CD4-positive, alpha-beta T cell treated with Interleukin-6 at 100 ng/mL for 8 hours (primary cell): ENCODE measurements at places on chromosomes 2 and 18.

DNA sequence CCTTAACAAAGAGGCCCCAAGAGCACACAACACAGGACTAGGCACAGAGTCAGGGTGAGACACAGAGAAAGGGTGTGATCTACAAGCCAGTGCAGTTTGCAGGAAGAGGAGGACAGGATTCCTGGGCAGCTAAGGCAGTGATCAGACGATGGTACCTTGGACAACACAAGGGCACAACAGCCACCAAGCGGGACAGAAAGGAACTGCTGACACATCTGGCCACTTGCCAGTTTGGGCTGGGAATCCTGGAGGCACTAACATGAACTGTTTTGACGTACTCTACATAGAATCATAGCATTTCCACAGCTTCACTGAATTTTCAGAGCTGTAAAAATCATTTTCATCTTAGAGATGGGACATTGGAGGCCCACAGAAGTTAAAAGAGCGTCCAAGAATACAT, 221.5 kb upstream of the SLC35G4 start:
- no peak for DNase-seq

- DNase-seq = no peak
Measured at GRCh38 chr2:232214053-232214452, 164.5 kb upstream of the ALPP start.

- no peak for DNase-seq
Measured at GRCh38 chr2:239236043-239236807, 164.6 kb downstream of the HDAC4 start.

DNA sequence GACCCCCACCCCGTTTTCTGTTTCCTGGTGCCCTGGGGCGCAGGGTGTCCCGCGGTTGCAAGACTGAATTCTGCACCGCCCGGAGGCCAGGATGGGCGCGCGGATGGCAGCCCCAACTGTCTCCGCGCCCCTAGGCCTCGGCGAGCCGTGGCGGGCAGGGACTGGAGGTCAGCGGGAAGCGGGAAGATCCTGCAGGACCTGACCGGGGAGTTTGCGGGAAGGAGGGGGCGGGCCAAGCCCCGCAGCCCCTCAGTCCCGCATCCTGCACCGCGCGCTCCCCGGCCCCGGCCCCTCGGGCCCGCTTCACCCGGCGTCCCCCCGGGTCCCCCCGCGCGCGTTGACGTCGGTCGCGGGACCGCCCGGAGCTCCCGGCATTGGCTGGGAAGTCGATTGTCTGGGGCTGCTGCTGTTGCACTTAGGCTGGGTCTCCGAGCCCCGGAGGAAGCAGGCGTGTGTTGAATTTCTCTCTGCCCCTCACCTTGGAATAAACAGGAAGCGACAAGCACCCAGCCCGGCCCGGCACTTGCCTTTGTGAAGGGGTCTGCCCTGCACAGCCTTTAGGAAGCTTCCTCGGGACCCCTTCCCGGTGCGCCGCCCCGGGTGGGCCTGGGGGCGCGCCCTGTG, at the start of gene LDLRAD4:
Gene LDLRAD4, plus strand, starts transcription at position 393 of the 624 bp plus-strand sequence.
- DNase-seq = peak; percentile 53

- no peak for DNase-seq
Measured at GRCh38 chr2:210428393-210429179, 48.0 kb downstream of the LANCL1 start.

- DNase-seq = no peak
Measured at GRCh38 chr2:239920693-239921365, 104.3 kb downstream of the NDUFA10 start.

- no peak for DNase-seq
Measured at GRCh38 chr2:144429396-144430112, 90.4 kb downstream of the ZEB2 start.

- no peak for DNase-seq
Measured at GRCh38 chr2:237326266-237327171, 87.4 kb downstream of the COL6A3 start.

- DNase-seq = no peak
Measured at GRCh38 chr2:235418918-235419317, 74.9 kb upstream of the AGAP1 start.

GRCh38 chr2:197427986-197428385, 6.8 kb downstream of the SF3B1 start:
- no peak for DNase-seq

DNA sequence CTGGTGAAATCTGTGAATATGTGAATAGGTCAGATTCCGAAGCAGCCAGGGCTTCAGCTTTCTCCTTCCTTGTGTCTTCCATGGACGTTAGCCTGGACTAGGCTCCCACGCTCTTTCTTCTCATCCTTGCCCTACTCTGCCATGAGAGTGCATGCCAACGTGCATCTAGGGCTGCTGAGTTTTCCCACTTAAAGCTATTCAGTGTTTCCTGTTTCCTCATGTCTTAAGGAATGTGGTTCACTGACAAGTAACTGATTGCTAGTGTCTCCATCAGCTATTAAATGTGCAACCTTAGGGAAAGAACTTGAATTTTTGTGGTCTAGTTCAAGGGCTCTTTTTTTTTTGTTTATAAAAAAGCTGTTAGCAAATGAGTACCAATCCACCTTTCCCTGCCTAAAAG, 642.3 kb upstream of the LINC00305 start:
- no peak for DNase-seq

DNA sequence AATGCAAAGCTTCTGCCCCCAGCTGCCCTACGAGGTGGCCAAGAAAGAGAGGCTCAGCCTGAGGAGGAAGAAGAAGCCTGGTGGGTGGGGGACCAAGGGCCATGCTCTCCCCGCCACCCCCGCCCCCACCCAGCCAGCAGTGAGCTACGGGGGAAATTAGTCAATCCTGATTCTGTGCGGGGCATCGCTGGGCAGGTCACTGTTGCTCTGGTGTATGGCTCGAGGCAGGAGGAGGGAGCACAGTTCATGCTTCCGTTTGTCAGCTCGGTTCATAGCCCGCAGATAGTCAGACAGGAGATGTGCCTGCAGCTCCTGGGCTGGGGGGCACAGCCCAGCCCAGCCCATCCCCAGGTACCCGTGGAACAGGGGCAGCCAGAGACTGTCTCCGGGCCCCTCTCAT, 17.1 kb downstream of the RAMP1 start:
- DNase-seq = no peak

- DNase-seq = no peak
Measured at GRCh38 chr18:32480581-32480980, 9.9 kb upstream of the GAREM1 start.

DNA sequence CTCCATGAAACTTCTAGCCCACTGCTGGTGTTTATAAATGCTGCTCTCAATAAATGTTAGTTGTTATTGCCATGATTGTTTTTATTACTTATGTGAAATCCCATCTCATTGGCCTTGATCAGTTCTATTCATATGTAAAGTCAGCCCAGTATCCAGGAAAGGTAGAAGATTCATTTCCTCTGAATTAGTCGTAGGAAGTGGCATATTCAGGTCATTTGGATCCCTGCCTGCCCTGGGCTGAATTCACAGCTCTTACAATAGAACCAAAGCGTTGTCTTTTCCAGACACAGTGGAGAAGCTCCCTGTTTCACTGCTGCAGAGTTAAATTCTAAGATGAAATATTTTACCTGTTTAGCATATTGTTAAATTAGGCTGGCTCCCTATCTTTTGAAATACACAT, 70.3 kb downstream of the MAIP1 start:
- DNase-seq = no peak

DNA sequence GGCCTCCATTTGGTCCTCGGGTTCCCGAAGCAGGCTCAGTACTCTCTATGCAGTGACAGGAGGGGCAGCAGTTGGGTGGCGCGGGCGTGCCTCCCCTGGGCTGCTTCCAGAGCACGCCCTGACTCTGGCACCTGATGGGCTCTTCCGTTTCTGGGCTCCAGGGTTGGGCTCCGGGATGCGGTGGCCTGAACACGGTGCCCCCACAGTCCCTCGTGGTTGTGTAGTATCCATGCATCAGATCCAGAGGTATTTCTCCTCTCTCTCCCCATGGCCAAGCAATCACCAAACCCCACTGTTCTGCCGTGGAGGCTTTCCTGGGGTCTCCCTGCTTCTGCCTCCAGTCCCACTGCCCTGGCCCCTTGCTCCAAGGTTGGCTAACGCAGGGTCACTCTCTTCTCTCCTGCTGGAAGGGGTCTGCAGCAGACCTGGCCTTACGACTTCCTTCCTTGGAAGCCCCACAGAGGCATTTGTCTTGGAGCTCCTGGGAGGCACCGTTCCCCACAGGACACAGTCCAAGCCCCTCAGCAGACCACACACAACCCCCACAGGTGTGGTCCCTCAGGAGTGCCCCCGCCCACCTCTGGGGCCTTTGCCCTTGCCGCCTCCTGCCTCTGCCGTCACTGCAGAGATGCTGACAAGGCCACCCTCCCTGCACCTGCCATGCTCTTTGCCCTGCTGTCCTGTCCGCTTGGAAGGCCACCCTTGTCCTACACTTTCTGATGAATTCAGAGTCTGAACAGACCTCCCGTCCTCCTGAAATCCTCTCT, 136.6 kb upstream of the ASB18 start:
- no peak for DNase-seq

DNA sequence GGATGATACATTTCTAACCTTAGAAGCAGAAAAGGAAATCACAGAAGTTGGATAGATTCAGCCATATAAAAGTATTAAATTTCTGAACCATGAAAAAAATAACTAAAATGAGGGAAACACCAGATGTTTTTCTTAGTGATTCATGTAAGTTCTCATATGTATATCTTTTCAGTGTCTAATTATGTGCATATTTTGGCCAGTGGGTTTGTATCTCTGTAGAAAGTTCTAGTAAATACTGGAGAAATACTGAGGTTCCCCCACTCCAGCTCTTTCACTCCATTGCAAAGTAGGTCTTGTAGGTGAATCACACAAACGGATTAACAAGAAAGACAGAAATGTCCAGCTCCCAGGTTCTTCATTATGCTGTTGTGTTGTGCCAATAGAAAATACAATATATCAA, 222.3 kb downstream of the NEDD4L start:
- no peak for DNase-seq

DNA sequence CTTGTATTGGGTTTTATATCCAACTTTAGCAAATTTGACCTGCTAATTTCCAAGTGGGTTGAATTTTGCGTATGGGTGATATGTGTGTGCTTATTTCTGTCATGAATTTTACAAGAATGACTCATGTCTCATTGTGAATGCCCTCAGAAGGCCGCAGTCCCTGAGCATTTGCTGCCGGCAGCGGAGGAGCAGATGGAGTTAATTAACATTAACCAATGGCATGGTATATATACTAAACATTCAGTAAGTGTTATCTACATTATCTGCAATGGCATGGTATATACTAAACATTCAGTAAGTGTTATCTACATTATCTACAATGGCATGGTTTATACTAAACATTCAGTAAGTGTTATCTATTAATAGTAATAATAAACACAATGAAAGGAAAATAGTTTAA, 90.1 kb downstream of the DOK6 start:
- DNase-seq = no peak

DNA sequence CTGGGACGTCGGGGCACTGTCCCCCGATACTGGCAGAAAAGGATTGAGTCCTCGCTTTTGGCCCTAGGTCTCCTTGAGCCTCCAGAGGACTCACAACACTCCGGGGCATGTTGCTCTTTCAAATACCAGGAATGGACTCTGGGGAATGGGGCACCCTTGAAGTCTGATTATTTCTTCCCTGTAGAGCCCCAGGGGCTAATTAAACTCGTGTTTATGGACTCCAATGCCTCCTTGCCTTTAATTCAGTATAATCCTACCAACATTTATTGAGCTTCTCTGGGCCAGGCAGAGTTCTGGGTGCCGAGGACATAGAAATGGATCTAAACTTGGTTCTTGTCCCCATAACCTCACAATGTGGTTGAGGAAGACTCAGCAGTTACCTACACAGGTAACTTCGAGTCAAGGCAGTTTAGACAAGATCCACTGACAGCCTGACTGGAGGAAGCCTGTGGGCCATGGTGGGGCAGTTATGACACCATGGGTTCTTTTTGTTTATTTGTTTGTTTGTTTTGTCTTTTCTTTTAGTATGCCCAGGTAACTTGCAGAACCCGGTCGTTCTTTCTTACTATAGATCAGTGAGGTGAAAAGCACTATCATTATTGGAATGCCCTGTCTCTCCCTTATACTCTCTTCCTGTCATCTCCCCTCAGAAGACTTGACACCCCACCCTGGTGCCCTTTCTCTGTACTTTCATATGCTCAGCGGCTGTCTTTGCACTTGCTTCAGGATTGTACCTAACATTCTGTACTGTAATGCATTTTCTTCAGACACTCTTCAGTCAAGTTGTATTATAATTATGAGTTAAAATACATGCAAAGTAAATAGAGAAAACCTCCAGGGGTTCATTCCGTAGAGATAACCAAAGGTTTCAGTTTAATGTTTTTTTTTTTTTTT, 3.2 kb downstream of the CFLAR start:
- DNase-seq = peak; percentile 32

DNA sequence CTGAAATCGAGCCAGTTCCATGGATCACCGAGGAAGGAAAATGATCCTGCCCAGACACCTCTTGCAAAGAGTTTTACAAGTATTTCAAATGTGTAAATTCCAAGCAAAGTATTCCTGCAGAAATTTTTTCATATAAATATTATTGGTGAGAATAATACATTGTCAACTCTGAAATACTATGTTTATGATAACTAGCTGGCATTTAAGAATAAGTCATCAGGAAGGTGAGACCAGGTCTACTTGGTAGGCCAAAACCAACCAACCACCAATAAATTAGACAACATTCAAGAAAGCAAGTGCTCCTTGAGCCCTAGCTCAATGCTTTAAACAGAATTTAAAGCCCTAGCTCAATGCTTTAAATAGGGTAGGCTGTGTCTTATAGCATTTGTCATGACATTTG, 21.7 kb downstream of the SCN7A start:
- DNase-seq = no peak

- no peak for DNase-seq
Measured at GRCh38 chr2:51990684-51991083, 958.8 kb upstream of the NRXN1 start.

GRCh38 chr2:27303093-27304025, 4.9 kb downstream of the UCN start:
- DNase-seq = peak; percentile 54

- no peak for DNase-seq
Measured at GRCh38 chr2:235444101-235444597, 49.7 kb upstream of the AGAP1 start.

DNA sequence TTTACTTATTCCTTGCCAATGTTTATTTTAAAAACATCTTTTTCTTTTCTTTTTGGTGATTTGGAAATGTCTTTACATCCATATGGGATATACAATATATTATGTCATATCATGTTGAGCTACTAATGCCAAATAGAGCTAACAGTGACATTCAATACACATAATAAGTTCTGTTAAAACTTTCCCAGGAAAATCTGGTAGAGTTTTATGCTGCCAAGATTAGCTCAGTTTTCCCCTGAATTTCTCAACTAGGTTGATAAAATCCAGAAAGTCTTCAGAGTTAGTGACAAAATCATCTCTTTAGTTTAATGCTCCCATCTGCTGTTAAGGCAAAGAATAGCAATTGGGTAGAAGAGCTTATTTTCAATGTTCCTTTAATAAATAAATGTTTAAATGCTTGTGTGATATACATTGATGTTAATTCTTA, 9.9 kb downstream of the COL3A1 start:
- DNase-seq = no peak

GRCh38 chr2:220857368-220857767, 714.7 kb downstream of the EPHA4 start:
- DNase-seq = no peak

GRCh38 chr18:49101236-49101635, 150.5 kb upstream of the SMAD7 start:
- DNase-seq = no peak

- DNase-seq = no peak
Measured at GRCh38 chr2:128451084-128452023, 132.7 kb upstream of the HS6ST1 start.
